ENCODE measurements at places on chromosomes 6 and 20.

DNA sequence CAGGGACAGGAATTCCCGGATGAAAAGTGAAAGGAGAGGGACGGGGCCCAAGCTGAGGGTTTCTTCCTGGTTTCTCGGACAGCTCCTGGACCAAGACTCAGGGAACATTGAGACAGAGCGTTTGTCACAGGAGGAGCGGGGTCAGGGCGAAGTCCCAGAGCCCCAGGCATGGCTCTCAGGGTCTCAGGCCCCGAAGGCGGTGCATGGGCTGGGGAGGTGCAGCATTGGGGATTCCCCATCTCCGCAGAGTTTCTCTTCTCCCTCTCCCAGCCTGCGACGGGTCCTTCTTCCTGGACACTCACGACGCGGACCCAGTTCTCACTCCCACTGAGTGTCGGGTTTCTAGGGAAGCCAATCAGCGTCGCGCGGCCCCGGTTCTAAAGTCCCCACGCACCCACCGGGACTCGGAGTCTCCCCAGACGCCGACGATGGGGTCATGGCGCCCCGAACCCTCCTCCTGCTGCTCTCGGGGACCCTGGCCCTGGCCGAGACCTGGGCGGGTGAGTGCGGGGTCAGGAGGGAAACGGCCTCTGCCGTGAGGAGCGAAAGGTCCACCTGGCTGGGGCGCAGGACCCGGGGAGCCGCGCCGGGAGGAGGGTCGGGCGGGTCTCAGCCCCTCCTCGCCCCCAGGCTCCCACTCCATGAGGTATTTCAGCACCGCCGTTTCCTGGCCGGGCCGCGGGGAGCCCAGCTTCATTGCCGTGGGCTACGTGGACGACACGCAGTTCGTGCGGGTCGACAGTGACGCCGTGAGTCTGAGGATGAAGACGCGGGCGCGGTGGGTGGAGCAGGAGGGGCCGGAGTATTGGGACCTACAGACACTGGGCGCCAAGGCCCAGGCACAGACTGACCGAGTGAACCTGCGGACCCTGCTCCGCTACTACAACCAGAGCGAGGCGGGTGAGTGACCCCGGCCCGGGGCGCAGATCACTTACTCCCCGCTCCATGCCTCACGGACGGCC, 54.6 kb upstream of the POLR1H start:
- no peak for DNase-seq

- DNase-seq = no peak
These were observed 57.7 kb upstream of the UST start for GRCh38 chr6:148689168-148689567.

DNA sequence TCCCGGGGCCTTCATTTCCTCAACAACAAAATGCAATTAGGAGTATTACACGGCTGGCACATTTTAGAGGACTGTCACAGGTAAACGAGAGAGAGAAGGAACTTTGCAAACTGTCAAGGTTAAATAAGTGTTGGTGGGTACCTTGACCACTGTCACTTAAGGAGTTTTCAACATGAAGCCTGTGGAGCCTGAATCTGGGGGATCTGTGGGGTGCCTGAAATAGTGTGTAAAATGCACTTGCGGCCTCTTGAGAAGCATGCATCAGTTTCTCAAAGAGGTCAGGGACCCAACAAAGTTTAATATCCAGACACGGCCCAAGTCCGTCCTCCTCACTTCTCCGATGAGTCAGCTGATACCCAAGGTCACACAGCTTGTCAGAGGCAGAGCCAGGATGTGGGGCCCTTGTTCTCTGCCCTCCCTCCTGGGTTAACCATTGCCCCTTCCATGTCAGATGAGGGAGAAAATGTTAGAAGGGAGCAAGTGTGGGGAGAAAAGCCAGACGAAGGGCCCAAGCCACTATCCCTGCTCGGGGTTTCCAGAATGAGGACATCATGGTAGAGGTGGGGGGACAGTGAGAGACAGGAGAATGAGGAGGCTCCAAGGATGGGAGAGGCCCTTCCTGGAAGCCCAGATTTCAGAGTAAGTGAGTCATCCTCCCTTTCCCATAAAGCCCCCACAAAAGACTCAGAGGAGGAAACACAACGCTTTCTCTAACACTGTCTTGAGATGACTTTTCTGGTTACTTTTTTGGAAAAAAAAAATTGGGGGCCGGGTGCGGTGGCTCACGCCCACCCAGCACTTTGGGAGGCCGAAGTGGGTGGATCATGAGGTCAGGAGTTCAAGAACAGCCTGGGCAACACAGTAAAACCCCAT, 42.2 kb downstream of the C6orf132 start:
- DNase-seq = no peak

DNA sequence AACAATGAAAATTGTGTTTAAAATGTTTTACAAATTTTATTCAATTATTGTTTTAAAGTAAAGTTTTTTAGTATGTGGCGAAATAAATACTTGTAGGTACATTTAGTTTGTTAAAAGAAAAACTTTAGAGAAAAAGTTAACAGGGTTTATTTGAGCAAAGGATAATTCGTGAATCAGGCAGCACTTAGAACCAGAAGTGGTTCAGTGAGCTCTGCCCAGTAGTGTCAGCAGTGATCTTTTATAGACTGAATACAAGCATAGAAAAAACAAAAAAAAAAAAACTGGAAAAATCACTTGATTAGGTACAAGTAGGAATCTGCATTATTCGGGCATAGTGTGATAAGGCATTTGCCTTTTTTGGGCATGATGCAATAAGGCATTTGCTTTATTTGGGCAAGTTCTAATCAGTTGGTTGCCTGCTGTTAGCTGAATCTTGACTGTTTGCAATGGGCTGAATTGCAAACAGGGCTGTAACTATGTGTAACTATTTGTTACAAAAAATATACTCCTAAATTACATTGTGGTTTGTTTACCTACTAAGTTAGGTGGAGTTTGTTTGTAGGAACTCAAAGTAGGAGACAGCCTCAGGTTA, 122.9 kb upstream of the MMS22L start:
- DNase-seq = no peak

GRCh38 chr6:16731478-16732051, 29.7 kb downstream of the ATXN1 start:
- no peak for DNase-seq

DNA sequence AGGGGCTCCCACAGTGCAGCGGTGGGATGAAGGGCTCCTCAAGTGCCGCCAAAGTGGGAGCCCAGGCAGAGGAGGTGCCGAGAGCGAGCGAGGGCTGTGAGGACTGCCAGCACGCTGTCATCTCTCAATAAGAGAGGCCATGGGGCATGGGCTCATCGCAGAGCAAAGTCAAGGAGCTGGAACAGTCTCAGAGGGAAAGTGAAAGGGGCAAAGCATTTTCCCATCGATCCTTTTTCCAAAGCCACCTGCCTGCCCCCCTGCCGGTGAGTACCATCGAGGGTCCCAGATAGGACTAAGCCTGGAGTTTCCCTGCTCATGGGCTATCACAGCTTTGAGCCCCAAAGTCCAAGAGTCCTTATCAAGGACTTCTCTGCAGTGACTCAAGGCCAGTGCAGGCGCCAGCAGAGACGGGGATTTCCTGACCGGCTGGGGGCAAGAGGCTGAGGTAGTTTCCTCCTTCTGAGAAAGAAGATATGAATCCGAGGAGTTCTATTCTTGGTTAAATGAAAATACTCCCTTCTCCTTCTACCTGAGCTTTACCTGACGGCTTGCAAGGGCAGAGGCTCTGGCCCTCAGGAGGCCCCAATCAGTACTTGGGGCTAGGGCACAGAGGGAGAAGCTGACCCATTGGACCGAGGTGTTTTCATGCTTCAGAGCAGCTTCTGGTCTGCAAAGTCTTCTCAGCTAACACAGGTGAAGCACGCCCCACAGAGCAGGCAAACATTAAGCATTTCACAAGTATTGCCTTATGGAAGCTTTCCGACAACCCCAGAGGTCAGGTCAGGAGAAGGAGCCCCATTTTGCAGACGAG, 22.6 kb downstream of the ETV7 start:
- DNase-seq = no peak

GRCh38 chr20:62875419-62876361, 14.1 kb upstream of the TCFL5 start:
- DNase-seq = no peak

DNA sequence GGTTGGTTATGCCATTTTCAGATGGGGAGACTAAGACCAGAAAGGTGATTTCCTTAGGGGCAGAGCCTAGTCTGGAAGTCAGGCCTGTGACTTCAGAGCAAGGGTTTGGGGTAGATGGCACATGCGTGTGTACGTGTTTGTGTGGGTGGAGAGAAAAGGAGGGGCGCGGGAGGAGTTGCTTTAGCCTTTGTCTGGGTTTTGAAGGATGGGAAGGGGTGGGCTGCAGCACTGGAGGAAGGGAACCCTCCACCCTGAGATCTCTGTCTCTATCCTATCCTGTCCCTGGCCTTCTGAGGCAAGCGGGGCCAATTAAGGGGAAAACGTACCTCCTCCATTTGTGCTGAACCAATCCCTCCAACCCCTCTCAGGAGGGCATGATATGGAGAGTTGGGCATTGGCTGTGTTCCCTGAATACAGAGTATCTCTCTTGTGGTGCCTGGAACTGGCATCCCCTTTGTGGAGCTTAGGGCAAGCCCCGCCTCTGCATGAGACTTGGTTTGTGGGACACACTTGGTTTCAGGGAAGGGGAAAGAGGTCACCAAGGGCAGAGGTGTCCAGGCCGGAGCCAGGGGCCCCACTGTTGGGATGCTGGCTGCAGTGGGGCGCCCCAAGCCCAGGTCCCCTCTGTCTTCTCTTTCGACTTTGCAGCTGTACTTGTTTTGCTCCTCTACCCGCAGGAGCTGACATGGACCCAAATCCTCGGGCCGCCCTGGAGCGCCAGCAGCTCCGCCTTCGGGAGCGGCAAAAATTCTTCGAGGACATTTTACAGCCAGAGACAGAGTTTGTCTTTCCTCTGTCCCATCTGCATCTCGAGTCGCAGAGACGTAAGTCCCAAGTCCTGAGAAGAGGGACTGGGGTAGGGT, at the start of gene DBNDD2:
Gene DBNDD2 (plus strand): TSS at position 507 of the 863 bp plus-strand sequence. CDS start 179 bp downstream, at position 686.
- DNase-seq = no peak

DNA sequence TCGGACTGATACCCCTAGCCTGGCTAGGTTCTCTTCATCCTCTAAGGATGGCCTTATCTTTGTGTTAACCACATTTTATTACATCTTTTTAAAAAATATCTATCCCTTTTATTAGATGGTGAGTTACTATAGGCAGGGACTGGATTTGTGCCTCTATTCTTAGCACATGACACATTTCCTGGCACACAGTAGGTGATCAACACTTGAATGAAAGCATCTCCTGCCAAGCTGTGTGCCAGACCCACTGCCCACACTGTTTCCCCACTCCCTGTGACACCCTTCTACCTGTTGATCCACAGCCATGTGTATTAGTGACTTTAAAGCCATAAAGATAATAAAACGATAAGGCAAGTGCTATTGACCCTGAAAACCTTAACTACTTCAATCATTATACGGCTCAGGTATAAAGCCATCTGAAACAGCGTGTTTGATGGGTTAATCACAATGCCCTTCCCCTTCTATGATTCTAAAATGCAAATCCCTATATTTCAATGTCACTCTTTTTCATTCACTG, 73.6 kb downstream of the MYLK4 start:
- no peak for DNase-seq

GRCh38 chr6:42007286-42008137, 42.8 kb upstream of the TAF8 start:
- no peak for DNase-seq

DNA sequence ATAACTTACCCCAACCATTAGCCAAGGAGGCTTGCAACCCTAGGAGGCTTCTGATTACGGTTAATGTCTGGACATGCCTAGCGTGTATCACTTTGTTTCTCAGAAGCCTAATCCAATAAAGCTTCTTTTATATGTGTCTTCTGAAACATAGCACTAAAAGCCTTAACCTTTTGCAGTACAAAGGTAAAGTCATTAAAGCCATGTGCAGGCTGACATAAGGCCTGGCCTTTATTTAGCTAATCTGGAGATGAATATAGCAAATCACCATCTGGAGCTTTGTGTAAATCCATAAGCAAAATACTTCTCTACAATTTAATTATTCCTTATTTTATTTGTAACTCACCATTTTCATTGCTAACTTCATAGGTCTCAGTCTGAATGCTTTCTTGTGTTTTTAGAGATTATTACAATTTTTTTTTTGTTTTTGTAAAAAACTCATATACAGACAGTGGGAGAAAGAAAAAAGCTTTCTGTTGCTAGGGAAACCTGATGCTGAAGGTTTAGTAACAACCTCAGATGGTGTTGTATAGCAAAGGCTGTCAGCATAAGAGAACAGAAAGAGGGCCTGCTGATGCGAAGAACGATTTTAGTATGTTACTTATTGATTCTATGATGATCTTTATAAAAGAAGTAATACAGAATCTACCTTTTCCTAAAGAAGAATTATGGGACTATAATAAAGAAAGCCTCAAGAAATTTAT, at the start of gene EYS:
Gene EYS (minus strand): TSS at position 101 of the 701 bp plus-strand sequence. CDS start 211,816 bp downstream, outside the sequence.
- DNase-seq = no peak

- DNase-seq = no peak
These were observed 45.6 kb upstream of the ARFGEF2 start for GRCh38 chr20:48875914-48876240.

DNA sequence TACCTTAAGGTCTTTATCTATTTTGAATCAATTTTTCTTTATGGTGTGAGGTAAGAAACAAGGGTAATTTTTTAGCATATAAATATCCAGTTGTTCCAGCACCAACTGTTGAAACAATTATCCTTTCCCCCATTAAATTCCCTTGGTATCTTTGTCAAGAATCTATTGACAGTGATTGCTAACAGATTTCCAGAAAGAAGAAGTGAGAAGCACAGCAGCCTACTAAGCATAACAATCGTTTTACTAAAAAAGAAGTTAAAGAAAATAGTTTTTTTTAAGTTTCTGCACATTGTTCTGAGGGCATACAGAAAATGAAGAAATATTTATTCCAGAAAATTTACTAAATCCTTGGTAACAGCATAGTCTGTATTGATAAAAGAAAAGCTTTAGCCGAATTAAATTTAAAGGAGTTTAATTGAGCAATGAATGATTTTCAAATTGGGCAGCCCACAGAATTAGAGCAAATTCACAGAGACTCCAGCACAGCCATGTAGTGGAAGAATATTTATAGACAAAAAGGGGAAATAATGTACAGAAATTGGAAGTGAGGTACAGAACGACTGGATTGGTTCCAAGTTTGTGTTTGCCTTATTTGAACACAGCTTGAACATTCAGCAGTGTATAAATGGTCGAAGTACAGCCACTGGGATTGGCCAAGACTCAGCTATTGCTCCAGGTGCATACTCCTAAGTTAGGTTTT, 97.9 kb upstream of the UST start:
- no peak for DNase-seq

- DNase-seq = no peak
These were observed at the start of the genes DUSP15 and TTLL9 for GRCh38 chr20:31869942-31870725. TSS of gene DUSP15 (minus strand) at chr20:31870527. CDS start at chr20:31870337, 190 bp downstream. TSS of gene TTLL9 (plus strand) at chr20:31870634. CDS start at chr20:31871127, 493 bp downstream.

DNA sequence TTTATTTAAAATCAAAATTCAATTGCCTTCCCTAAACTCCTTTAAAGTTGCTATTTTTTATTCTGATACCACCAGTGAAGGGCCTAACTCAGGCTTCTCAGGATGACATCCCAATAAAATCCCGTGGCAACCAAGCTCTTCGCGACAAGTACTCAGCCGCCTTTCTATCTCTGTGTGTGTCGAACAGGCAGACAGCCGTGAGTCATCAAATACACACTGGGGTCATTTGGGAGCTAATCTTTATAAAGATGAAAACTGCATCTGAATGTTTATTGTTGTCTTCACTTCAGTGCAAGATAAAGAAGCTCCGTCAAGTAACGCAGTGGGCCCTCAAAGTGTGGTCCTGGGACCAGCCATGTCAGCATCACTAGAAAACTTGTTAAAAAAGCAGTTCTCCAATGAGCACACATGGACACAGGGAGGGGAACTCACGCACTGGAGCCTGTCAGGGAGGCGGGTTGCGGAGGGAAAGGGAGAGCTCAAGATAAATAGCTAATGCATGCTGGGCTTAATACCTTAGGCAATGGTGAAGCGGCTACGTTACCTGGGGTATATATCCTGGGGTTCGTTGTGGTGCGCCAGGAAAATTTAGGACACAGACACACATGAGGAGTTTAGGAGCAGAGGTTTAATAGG, 119.3 kb downstream of the RNF144B start:
- no peak for DNase-seq

- no peak for DNase-seq
These were observed at the start of gene GGTLC1 for GRCh38 chr20:23988561-23988960. TSS of gene GGTLC1 (minus strand) at chr20:23988779. CDS start at chr20:23986611, 2,168 bp downstream.
